T-helper 1 cell (primary cell): ENCODE measurements at places on chromosomes 16 and 17.

- DNase-seq: no peak
Measured at GRCh38 chr16:68035227-68035626, 12.1 kb downstream of the DUS2 start.

DNA sequence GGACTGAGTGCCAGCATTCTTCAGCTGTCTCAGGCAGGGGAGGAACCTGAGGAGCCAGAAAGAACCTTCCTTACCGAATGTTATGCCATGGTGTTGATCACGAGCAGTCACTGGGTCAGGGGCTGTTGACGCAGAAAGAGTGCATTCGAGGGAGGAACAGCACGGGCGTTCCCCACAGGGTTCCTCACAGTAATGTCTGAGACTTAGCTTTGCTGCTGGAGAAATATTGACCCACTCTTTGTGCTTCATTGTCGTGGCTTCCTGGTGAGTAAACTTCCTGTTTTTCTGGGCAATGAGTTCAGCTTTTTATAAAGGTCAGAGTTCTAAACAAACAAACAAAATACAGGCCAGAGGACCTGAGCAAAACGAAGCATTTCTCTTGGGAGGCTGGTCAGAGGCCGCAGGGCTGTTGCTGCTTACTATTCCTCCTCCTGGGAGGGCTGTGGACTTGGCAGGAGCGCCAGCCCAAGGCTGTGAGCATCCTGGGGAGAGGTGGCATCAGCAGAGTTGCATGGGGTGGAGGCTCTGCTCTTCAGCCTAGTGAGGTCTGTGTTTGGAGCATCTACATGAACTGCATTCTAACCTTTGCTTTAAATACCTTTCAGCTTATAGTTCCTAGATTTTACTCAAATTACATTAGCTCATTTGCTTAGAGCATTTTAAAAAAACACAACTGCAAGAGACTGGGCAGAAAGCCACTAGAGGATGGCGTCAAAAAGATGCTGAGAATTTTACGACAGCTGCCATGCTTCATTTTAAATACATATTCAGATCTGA is 143.1 kb upstream of the CACNG5 start:
- DNase-seq: no peak

- no peak for DNase-seq
Measured at GRCh38 chr17:38609280-38610031, 3.7 kb upstream of the SRCIN1 start.

- DNase-seq: no peak
Measured at GRCh38 chr16:54649876-54650275, 280.8 kb upstream of the IRX5 start.

DNA sequence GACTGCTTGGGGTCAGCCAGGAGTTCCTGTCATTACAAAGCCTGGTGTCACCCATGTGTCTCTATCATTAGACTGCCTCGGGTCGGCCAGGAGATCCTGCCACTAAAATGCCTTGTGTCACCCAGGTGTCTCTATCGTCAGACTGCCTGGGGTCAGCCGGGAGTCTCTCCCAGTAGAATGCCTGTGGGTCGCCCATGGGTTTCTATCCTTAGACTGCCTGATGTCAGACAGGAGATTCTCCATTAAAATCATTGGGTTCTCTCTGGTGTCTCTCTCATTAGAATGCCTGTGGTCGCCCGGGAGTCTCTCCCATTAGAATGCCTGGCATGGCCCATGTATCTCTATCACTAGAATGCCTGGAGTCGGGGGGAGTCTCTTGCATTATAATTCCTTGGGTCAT is 2231.0 kb downstream of the TP53TG3F start:
- DNase-seq: no peak

GRCh38 chr17:55757659-55758058 is 6.8 kb downstream of the PCTP start:
- no peak for DNase-seq

- DNase-seq: no peak
Measured at GRCh38 chr16:81987121-81987520, 24.1 kb downstream of the SDR42E1 start.

- DNase-seq: peak; percentile 90
Measured at GRCh38 chr17:57603978-57604377, 141.1 kb downstream of the CCDC182 start.

GRCh38 chr16:69720822-69721430 is 5.4 kb downstream of the NQO1 start:
- DNase-seq: no peak

DNA sequence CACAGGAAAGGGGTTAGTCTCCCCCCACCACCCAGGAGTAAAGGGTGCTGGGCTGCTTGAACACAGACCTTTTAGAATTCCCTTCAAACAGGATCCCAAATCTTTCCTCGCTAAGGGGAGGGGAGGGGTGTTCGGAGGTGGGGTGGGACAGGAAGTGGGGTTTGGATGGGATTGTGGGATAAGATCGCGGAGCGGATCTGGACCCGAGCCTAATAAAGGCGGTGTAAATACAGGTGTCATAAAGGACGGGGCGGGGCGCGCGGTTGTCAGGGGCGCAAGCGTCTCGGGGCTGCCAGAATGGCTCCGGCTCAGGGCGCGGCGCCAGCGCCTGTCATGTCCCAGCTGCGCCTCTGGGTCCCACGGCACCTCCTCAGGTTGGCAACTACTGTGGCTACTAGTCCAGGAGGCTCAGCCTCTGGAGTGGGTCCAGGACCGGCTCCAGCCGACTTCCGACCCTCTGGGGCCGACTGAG is 59.8 kb upstream of the FBXO47 start:
- no peak for DNase-seq

DNA sequence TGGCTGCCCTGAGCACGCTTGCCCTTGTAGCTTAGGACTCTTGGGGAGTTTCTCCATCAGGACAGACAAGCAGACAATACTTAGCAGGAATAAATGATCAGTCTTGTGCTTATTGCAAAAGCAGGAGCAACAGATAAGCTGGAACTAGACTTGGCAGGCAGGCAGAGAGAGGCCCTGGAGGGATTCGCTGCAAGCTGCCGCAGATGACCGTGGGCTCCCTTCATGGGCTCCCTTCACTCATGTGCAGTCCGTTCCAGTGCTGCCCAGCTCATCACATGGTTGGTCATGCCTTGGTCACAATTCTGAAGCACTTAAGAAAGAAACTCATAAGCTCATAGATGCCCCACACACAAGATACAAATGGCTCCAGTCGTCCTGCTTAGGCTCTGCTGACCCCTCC is 2.4 kb upstream of the SLC5A10 start:
- DNase-seq: no peak

GRCh38 chr16:58177353-58177710 is 20.6 kb downstream of the CSNK2A2 start:
- no peak for DNase-seq

DNA sequence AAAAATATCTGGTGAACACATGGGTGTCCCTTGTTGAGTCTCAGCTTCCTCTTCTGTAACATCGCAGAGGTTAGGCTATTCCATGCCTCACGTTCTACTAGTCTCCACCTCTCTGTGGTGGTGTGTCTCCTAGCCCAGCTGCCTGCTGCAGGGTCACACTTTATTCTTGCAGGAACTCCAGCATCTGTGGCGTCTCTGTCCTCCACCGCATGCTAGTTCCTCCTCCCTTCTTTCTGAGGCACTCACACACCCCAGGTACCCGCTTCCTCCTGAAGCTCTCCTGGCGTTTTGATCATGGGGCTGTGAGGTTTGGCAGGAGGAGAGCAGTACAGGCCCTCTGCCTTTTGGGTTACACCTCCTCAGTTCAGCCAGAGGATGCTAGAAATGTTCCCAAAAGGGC is 9.9 kb upstream of the TEX2 start:
- no peak for DNase-seq

DNA sequence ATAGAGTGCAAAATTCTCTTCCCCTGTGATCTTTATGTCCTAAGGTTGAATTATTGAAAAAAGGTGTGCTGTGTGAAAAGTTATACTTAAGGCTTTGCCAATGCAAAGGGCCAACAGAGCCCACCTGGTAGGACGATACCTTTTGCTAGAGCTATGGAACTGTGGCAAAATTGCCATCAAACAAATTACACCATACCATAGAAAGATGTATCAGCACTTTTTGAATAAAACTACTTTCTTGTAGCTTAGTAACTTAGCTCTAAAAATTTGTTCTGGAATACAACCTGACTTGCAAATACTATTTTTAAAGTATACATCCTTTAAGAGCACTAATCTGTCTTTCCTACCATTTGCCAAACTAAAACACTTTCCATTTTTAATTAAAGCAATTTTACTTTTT is 147.2 kb upstream of the ERCC4 start:
- no peak for DNase-seq

DNA sequence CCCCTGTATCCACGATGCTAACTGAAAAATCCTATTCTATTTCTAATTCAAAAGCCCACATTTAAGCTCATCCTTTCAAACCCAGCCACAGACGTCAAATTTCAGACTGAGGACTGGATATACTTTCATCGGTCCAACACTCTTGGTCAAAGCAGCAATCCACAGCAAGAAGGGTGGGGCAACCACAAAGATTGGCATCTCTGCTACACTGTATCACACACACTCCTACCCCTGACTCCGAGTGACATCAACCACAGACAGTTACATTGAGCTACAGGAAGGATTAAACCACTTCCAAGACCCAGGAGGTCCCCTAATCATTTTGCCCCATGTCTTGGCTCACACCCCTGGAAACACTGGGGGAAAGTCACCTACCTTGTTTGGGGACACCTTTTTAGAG is 61.3 kb downstream of the GRIN2A start:
- DNase-seq: no peak

- DNase-seq: no peak
Measured at GRCh38 chr17:73777131-73777449, 132.8 kb upstream of the SDK2 start.

GRCh38 chr16:81866820-81867440 is 87.8 kb downstream of the PLCG2 start:
- DNase-seq: no peak
